ENCODE measurements at places on chromosomes 13 and 19. TPM values are rescaled to one million over a fixed set of nuclear protein-coding genes. Genes with fewer than 3 reads are reported as not detected.

DNA sequence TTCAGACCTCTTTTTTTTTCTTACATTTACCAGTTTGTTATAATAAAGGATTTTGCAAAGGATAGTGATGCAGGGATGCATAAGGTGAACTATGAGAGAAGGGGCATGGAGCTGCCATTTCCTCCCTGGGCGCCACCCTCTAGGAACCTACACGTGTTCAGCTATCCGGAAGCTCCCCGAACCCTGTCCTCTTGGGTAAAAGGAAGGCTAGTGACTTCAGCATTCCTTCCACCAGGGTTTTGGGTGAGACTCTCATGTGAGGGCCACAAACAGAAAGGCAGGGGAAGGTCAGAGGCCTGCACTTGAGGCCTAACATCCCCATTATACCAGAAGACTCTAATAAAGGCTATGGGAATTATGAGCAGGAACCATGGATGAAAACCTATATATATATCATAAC lies 57.3 kb downstream of the IFT88 start:
- no peak for DNase-seq

The RFPL4A gene
- 7.7 TPM for total RNA-seq

DNA sequence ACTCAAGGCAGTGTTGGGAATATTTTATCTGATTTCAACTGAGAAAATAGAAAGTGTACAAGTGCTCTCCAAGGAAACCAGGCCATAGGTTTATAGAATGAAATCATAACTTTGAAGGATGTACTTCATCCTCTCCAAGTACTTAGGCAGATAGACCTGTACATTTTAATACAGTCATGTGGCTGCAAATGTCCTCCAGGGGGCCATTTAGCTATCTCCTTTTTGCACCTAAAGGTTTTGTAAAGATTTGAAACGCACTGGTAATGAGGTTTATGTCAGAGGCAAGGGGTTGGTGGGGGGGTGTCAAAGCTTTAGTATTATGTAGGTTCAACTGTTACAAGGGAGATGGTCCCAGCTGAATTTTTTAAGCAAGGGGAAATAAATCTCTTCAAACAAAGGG lies 364.4 kb downstream of the DCT start:
- no peak for DNase-seq

The NCAN gene
- total RNA-seq, result not detected

DNA sequence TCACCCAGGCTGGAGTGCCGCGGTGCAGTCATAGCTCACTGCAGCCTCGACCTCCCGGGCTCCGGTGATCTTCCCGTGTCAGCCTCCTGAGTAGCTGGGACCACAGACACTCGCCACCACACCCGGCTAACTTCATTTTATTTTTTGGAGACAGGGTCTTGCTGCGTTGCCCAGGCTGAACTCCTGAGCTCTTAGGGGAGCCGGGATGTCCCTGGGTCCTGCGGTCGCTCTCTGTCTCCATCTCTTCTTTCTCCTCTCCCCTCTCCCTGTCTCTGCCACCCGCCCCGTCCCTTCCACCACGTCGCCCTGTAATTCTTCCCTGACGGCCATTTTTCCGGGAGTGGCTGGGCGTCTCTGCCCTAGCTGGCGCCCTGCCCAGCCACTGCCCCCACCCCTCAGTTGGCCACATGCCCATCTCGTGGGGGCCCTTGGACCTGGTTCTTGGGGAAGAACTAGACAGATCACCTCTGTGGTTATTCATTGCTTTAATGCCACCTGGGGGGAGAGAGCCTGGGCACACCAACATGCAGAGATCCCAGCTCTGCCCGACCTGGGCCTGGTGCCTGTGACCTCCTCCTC lies 18.9 kb downstream of the ARID3A start:
- no peak for DNase-seq

- DNase-seq, result no peak
Observed at GRCh38 chr19:9793071-9793591, 24.6 kb upstream of the ZNF846 start.

- DNase-seq, result no peak
Observed at GRCh38 chr13:76812206-76812897, 73.9 kb downstream of the KCTD12 start.

GRCh38 chr19:6213266-6213595 lies 66.5 kb downstream of the MLLT1 start:
- no peak for DNase-seq

The PGLYRP1 gene
- not detected for total RNA-seq

The DZIP1 gene
- total RNA-seq, result 36.4 TPM

DNA sequence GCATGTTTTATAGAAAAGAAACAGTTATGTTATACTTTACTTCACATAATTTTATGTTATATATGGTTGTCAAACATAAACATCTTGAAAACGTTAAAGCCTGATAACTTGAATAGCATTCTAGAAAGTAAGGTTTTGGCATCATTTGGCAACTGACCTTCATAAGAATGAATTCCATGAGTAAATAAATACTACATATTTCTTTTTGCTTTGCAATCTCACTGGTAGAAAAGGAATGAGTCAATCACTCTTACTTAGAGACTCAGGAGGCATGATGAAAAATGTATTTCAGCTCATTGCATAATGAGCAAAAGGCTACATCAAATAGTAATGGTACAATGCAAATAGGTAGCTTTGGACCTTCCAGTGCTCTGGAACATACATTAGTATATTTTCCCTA lies 1381.9 kb downstream of the EFNB2 start:
- no peak for DNase-seq

The ZNF563 gene
- total RNA-seq, result 0.29 TPM

- DNase-seq, result no peak
Observed at GRCh38 chr13:60226507-60226906, 62.8 kb upstream of the DIAPH3 start.

The MTUS2 gene
- total RNA-seq, result 0.25 TPM

- DNase-seq, result no peak
Observed at GRCh38 chr19:37813340-37813739, 34.0 kb upstream of the ZNF573 start.
